ENCODE measurements at places on chromosomes 16 and 17. TPM values are rescaled to one million over a fixed set of nuclear protein-coding genes. Genes with fewer than 3 reads are reported as not detected.

Gene CES3
- total RNA-seq: 0.53 TPM

Gene CRAMP1
- total RNA-seq: 7.0 TPM

DNA sequence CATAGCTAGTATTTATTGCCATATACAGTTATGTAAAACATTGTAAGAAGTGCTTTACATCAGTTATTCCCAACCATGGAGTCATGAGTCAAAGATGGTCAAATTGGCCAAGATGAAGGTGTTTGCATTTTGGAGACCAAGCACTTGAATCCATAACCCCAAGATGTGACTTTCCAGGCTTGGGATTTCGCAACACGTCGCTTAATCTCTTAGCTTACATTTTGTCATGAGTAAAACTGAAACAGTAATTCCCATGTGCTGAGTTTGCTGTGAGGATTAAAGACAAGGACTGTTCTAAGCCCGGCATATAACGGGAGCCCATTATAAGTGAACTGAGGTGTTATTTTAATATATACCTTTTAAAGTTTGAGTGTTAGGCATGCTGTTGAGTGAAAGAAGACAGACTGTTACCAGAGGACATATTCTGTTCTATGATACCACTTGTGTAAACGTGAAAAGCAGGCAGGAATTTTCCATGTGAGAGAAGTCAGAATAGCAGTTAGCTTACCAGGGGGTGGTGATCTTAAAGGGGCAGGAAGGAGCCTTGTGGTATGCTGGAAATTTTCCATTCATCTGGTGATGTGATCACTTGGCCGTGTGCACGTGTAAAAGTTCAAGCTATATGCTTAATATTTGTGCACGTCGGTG, 484.9 kb downstream of the WWOX start:
- no peak for DNase-seq

GRCh38 chr16:84013787-84014569, 28.6 kb downstream of the SLC38A8 start:
- peak; percentile 69 for DNase-seq

DNA sequence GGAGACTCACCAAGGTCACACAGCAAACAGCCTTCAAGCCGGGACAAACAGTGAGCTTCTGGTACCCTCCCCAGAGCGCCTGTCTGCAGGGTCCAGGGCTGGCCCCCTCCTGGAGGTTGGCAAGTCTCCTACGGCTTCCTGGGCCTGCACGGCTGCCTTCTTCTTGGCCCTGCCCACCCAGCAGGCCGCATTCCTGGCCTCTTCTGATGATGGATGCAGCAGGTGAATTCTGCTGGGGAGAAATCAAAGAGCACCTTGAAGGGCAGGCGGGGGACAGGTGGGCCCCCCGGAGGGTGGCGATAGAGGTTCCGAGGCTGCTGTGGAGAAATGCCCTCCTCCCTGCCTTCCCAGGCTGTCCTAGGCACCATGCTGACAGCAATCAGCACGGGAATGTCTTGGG, 3.8 kb upstream of the NOS2 start:
- DNase-seq: no peak
